ENCODE measurements at places on chromosomes 3 and 15.
A peak's percentile ranks its signal among the peaks of the same experiment; 100 is the strongest.

DNA sequence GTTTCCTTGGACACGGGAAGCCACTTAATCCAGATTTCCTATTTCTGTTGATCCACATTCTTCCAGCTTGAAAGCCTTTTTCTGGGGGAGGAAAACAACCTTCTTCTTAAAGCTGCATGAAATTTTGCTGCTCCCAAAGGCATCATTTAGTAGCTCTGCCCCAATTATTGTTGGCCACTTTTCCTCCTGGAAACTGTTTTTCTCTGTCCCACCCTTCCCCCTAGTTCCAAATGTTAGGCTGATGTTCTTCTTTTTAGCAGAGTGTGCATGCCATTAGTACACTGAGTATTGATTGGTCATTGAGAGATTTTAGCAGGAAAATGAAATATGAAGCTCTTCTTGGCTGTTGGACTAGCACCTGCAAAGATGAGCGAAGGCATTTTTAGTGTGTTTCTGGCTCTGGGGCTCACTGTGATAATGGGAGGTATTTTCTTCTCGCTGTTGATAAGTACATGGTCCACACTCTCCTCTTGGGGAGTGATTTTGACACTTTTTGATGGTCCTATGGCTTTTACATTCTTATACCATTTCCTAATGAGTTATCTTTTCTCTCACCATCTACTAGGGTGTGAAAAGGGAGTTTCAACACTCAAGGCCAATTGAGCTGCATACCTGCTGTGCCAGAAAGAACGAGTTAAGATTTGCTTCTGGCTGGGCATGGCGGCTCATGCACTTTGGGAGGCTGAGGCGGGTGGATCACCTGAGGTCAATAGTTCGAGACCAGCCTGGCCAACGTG is 200.5 kb downstream of the PTPRG start:
- no peak for DNase-seq

- no peak for DNase-seq
Observed at GRCh38 chr3:13353936-13354542, 66.1 kb downstream of the NUP210 start.

- no peak for DNase-seq
Observed at GRCh38 chr3:157948605-157949383, 157.4 kb downstream of the SHOX2 start.

DNA sequence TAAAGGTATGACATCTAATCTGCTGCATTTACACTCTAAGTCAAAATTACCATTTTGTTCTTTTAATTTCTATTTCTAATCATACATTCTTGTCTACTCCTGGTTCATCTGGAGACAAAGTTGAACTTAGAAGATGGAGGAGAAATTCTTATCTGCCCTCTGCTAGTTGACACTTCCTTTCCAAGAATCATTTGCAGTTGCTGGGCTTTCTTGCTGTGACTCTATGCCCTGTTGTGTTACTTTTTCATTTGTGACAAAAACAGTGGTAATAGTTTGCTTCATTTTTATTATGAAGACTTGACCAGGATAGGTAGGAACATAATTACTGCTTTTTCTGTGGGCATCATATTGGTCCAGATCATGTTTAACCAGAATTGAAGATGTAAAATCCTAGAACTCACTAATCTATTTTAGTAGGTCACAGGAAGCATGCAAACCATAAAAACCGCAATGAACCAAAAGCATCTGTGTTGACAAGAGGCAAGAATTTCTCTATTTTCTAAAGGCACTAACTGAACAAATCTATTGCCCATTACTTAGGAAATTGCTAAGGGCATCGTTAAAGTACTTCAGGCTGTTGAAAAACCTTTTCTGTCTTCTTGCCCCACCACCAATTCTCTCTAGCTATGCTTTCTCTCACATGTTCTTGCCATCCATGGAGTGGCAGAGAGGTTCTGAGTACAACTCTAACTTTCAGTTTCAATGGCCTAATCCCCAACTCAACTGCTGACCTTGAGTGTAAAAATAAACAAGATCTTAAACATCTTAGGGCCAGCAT is 4.2 kb upstream of the CCR2 start:
- peak; percentile 61 for DNase-seq

GRCh38 chr3:24365168-24365567 is 129.5 kb downstream of the THRB start:
- DNase-seq, result no peak

GRCh38 chr3:119310071-119310470 is 15.9 kb downstream of the ARHGAP31 start:
- DNase-seq, result no peak

- DNase-seq, result no peak
Observed at GRCh38 chr3:147383617-147384016, 22.7 kb downstream of the ZIC4 start.

DNA sequence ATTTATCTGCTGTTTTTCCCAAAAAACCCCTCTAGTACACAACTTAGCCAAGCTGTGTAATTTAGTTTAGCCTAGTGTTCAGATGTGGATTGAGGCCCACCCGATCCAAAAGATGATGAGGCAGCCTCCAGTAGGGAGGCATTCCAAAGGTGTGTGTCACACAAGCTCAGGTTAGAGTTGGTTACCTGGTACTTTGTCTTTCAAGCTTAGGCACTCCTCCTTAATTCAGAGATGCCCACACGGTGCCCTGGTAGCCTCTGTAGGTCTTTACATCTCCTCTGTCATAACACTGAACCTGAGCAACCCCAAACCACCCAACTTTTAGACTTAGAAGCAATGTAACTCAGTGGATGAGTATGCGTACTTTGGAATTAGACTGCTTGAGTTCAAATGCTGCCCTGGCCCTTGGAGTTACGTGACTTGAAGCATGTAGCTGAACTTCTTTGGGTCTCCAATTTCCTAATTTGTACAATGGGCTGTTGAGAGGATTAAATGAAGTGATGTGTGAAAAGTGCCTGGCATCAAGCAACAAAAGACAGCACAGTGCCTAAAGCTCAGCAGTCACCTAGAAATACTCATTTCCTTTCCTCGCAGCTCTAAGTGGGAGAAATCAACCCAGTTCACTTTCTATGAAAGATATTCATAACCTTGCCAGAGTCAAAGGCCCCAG is 284.6 kb upstream of the RARB start:
- DNase-seq, result no peak

DNA sequence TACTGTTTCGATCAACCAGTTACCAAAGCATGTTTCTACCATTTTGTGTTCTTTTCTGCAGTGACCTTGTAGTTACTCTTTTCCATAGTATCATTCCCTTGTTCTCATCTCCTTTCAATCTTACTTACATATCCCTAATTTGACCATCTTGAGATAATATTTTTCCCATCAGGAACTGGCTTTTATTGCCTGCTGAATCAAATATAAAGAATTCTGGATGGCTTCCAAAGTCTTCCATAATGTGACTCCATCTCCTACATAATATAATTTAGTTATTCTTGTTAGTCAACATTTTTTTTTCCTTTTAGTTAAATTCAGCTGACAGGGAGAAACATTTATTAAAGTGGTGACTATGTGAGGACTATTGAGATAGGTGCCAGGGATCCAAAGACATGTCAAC is 7.0 kb downstream of the USP8 start:
- no peak for DNase-seq

GRCh38 chr3:192553707-192554106 is 173.6 kb downstream of the FGF12 start:
- DNase-seq, result no peak

- DNase-seq, result no peak
Observed at GRCh38 chr3:61688307-61688984, 127.1 kb downstream of the PTPRG start.
